ENCODE measurements at places on chromosomes 6 and 20.

GRCh38 chr20:58752565-58752964 is 60.0 kb downstream of the NPEPL1 start:
- DNase-seq, result no peak

DNA sequence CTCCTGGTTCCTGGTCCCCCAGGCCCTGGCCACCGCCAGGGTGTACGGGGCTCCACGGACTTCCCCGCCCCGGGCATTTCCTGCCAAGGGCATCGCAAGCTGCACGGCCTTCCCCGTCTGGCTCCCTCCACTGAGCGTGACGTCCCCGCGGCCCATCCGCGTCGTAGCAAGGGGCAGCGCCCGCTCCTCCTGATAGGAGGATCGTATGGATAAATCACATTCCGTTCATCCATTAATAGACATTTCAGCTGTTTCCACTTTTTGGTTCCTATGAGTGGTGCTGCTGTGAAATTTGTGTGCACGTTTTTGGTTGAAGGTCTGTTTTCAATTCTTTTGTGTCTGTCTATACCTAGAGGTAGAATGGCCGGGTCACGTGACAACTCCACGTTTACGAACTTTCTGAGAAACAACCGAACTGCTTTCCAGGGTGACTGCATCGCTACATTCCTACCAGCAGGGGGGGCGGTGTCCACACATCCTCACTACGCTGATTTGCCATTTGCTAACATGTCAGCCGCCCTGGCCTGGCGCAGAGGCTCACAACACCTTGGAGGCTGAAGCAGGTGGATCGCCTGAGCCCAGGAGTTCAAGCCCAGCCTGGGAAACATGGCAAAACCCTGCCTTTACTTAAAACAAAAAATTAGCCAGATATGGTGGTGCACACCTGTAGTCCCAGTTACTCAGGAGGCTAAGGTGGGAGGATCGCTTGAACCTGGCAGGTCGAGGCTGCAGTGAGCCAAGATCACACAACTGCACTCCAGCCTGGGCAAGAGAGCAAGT is 37.7 kb downstream of the KCNQ2 start:
- DNase-seq, result peak; percentile 71

- no peak for DNase-seq
Observed at GRCh38 chr6:142015011-142015410, 117.7 kb upstream of the GJE1 start.

- DNase-seq, result no peak
Observed at GRCh38 chr6:15339081-15339480, 93.2 kb downstream of the JARID2 start.

DNA sequence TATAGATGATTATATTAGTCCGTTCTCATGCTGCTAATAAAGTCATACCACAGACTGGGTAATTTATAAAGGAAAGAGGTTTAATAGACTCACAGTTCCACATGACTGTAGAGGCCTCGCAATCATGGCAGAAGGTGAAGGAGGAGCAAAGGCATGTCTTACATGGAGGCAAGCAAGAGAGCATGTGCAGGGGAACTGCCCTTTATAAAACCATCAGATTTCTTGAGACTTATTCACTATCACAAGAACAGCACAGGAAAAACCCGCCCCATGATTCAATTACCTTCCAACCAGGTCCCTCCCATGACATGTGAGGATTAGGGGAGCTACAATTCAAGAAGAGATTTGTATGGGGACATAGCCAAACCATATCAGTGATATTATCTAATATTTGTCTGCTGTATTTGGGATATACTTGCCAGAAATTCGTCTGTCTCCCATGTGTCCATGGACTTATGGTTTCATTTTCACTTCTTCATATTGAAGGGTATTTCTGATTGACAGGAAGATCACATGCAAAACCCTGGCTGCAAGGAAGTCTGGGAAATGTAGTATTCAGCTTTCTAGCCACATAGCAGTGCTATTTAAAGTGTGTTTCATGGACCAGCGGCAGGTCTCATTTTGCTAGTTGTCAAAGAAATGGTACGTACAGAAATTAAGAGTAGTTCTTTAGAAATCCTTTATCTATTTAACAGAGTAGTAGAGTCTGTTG is 50.5 kb upstream of the PAK5 start:
- no peak for DNase-seq

- DNase-seq, result no peak
Observed at GRCh38 chr6:5012519-5012918, 8.7 kb upstream of the RPP40 start.

DNA sequence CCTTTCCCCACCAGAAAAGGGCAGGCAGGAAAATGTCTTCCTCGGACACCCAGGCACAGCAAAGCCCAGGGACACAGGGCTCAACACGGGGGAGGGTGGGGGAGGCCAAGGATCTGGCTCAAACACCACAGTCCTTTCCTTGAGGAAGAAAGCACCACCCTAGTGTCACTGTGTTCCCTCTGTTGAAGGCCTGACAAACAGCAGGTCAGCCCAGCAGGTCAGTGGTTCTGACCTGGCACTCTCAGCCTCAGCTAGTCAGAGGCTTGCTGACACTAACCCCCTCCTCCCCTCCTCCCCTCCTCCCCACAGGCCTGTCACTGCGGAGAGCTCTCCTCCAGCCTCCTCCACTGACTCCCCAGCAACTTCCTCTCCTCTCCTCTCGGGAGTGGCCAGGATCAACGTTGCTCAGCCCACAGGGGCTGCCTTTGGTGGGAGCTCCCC is 239.6 kb downstream of the LRFN2 start:
- DNase-seq, result no peak

GRCh38 chr20:24723647-24724352 is 225.3 kb upstream of the CST7 start:
- DNase-seq, result no peak

DNA sequence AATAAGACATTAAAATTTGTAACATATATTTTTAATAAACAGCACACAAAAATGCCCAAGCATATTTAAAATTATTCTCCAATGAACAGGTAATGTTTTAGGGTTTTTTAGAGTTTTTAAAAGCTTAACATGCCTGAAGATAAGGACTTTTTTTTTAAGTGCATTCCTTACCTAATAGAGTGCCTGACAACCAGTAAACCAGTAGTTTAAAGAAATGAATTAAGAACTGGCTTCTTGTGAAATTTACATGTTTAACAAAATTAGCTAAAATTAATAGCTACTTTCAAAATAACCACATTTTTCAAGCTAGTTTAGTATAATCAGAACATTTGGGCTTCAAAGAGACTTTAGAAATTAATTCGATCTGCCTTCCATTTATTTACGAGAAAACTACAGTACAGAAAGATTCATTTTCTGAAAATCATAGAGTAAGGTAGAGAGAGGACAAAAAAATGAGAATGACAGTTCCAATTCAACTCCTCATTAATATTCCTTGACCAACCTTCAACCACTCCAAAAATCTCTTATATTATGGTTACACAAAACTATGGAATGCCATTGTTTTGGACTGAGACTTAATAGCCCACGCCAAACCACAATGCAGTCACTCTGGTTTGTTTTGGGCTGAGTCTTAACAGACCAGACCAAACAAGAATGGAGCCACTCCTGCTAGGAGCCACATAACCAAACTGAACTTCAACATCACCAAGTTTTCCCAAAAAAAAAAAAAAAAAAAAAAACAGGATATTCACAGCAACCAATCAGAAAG is 5.7 kb upstream of the PLN start:
- DNase-seq, result no peak

GRCh38 chr20:51775241-51775640 is 7.1 kb upstream of the ATP9A start:
- DNase-seq, result no peak

DNA sequence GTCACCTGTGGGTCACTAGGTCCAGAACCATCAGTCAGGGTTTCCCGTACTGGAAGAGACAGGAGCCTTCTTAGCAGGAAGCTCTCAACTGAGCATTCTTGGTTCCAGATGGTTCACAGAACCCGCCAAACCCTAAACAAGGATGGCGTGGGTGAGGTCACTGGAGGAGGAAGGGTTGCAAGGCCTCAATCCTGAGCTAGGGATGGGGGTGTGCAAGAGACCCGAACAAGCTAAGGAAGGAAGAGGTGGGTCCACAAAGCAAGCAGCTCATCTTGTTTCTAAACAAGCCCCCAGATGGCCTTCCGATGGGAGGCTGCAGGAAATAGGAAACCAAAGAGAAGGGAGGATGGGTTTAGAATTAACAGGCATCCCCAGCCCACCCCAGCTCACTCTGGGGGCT is 92.7 kb downstream of the PREX1 start:
- DNase-seq, result no peak

- no peak for DNase-seq
Observed at GRCh38 chr6:111837007-111837406, 36.2 kb downstream of the FYN start.

GRCh38 chr6:167157863-167158262 is at the start of gene GPR31:
Gene GPR31 (minus strand): TSS chr6:167157980. CDS start chr6:167157831, 149 bp downstream.
- DNase-seq, result no peak

- DNase-seq, result no peak
Observed at GRCh38 chr6:168713839-168714238, 272.9 kb downstream of the SMOC2 start.

DNA sequence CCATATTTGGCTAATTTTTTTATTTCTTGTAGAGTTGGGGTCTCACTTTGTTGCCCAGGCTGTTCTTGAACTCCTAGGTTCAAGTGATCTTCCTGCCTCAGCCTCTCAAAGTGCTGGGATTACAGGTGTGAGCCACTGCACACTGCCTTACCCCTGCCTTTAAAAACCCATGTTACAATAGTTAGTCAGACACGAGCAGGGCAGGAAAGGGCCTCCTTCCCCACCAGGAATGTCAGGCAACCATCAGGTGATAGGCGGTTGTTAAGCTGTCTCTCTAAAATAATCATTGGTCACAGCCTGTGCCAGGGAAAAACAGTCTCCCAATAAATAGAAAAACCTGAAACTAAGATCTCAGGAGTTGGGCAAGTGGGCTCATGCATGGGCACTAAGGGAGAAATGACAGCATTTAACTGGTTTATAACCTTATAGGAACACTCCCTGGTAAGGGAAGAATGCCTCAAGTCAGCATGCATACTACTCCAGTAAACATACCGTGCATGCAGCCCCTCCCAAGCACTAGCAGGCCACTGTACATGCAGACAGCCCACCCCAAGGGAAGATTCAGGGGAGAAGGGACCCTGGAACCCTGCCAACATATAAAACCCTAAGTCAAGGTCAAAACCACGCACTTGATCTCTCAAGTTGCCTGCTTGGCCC is 8.4 kb downstream of the OR2H2 start:
- DNase-seq, result no peak

DNA sequence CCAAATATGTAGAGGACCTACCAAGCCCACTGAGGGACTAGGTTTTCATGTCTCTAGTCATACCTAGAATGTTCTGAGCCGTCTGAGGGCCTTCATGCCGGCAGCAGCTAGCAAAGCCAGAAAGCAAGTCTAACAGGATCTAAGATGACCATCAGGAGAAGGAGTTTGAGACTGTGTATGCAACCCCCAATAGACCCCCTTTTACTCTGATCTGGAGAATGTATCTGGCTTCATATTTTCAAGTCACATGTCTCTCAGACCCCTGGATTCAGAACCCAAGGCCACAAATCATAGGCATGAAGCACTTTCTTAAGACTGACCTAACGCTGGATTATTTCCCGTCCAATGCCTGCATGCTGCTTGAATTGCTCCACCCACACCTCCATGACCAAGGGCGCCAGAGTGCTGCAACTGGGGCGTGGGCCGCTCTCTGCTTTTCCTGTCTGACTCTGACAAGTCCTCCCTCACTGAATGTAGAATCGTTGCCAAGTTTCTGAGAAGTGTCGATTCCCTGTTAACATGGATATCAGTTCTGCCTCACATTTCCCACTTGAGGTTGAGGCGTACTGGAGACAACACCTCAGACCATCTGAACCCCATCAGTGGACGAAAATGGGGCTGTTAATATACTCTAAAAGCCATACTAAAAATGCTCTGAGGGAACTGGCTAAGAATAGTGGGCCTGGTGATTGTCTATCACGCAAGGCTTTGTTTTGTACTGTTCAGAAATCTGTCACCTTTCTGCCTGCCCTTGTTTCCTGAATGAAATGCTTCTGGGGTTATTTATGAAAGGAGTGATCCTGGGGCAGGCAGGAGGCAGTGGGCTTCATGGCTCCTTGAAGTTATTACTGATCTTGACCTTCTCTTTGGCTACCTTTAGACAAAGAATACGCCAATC is 23.9 kb upstream of the ASXL1 start:
- DNase-seq, result peak; percentile 56

- no peak for DNase-seq
Observed at GRCh38 chr6:160952633-160953281, 38.8 kb upstream of the MAP3K4 start.

DNA sequence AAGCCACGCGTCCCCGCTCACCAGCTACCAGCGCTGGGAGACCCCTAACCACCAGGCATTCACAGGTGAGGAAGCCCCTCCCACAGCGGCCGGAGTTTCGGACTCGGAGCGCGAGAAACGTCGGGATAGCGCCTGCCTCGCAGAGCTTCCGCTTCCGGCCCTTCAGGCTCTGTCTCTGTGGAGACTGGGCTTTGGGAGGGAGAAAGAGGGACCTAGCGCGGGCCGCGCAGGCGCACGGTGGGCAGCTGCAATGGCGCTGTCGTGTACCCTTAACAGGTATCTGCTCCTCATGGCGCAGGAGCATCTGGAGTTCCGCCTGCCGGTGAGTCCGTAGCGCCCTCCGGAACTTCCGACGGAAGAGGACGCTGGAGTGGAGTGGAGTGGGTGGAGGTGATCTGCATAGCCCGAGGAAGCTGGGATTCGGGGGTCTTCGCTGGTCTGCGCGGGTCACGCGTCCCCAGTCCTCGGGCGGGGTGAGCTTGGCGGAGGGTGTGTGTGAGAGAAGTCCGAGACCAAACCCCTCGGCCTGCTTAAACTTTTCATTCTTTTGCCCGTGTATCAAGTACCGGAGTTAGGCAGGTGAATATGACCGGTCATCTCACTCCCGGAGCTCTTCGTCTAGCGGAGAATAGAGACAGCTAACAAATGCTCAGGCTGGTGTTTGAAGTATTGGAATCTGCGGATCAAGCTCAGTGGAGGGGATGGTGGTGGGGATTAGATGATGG is at the start of gene TRMT11:
Gene TRMT11, plus strand, starts transcription at position 240 of the 725 bp plus-strand sequence. Its CDS starts 11 bp downstream, at position 251.
- DNase-seq, result peak; percentile 77

DNA sequence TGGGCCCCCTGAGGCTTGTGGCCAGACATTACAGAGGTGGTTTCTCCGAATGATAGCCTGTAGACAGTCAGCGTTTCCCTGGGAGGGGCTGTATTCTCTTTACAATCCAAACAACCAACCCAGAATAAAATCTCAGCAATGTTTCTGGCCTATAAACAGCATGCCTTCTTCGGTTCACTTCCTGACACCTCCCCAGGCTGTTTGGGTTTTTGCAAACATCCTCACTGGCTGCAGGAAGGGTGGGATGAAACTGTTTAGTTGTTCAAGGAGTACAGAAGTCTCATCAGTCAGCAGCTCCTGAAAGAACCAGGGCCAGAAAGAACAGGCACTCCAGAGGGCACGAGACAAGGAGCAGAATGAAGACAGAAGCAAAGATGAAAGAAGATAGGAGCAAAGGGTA is 350.0 kb downstream of the QKI start:
- DNase-seq, result no peak

All from activated CD4-positive, alpha-beta T cell treated with anti-CD3 and anti-CD28 coated beads for 4 hours (primary cell).